ENCODE measurements at places on chromosomes 1 and 21.

DNA sequence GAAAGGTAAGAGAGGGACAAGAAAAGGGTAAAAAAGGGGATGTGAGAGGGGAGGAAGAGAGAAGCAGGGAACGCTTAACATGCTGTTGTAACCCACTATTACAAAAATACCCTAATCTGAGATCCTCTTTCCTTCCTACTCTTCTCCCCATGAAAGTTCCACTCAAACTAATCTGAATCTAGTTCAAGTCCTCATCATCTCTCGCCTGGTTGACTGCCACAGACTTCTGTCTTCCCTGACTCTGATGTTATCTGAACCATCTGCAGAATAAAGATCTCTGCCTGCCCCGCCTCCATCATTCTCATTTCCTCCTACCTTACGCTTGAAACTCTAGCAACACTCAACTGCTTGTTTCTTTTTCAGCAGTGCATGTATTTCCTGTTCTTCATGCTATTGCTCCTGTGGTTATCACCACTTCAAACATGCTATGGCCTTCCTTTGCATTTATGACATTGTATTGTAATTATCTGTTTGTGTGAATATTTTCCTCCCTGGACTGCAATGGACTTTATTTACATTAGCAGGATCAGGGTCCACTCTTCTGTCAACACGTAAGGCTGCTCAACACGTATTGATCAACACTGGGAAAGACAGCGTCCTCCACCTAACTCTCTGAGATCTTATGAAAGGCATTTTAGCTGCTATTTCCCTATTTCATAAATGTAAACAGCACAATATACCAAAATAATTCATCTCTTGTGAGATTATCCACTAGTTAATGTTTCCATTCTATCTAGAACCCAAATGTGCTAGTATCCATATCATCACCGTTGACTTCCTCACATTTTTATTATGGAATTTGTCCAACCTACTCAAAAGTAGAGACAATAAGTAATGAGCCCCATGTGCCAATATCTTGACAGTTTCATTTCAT lies 215.5 kb upstream of the USP25 start:
- ATAC-seq: peak; percentile 97

GRCh38 chr1:230578616-230579015 lies 63.7 kb upstream of the COG2 start:
- ATAC-seq: no peak

- no peak for ATAC-seq
Measured at GRCh38 chr1:33247545-33247944, 8.7 kb upstream of the ZNF362 start.

DNA sequence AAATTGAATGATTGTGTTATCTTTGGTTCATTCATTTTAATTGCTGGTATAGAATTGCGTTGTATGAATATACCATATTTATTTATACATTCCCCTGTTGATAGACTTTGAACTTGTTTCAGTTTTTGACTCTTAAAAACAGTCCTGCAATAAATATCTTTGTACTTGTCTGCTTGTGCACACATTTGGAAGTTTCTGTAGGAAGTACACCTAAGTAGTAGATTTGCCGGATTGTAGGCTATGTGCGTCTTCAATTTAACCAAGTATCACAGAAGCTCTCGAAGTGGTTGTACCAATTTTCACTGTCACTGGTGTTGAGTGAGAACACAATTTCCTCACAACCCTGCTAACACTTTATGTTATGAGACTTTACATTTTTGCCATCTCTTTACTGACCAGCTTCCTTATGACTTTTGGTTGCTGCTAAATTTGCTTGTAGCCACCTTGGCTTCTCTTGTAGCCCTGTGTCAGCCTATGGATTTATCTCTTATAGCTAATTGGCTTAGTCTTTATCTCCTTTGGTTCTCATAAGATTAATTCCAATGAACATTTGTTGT lies 2.2 kb downstream of the TTC3 start:
- ATAC-seq: no peak

Measured in activated T-helper 17 cell treated with anti-CD3 and anti-CD28 coated beads, Interleukin-2, amount 50 U/mL, for 72 hours (primary cell).